Hematopoietic multipotent progenitor cell (in vitro differentiated cells): ENCODE measurements at places on chromosomes 7 and 10.

DNA sequence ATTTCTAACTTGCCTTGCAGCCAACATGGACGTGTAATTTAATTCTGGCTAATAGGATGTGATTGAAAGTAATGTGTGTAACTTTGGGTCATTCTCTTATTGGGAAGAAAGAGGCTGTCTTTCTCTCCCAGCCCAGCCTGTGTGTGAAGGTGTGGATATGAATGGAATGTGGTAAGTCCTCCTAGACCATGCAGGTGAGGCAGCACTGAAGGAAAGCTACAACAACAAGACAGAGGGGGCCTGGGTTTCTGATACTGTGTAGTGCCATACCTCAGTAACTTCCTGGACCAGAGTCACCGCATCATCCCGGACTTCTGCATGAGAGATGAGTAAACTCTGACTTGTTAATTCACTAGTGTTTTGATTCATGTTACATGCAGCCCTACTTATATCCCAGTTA lies 237.0 kb downstream of the EXOC4 start:
- no peak for DNase-seq

- no peak for DNase-seq
Measured at GRCh38 chr10:49009199-49009979, 69.7 kb upstream of the LRRC18 start.

GRCh38 chr10:6247041-6247712 lies 44.4 kb downstream of the PFKFB3 start:
- no peak for DNase-seq

- DNase-seq = no peak
Measured at GRCh38 chr7:158430308-158431034, 157.2 kb downstream of the PTPRN2 start.

DNA sequence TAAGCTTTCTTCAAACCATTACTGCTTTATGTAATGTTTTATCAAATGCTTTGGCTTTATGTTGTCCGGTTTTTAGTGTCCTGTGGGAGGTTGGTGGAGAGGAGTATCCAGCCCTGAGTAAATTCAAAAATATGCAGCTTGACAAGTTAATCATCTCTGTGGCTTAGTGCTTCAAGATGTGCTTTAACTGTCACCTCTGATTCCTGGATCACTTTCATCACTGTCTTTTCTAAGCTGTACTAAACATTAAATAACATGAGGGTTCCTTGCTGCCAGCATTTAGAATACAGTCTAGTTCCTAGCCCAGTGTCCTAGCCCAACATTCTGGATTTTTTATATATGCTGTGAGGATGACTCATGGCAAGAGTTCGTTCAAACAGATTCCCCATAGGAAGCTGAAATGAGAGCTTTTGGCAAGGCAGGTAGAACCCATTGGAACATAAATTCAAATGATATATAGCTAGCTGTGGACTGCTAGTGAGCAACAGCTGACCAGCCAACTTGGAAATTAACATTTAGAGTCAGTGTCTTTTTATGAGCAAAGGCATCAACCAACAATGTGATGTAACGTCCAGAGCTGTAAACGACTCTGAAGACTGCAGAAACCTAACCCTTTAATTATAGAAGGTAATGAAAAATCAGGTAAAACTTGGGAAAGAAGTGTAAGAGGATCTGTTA lies 80.6 kb upstream of the OIT3 start:
- DNase-seq = no peak

DNA sequence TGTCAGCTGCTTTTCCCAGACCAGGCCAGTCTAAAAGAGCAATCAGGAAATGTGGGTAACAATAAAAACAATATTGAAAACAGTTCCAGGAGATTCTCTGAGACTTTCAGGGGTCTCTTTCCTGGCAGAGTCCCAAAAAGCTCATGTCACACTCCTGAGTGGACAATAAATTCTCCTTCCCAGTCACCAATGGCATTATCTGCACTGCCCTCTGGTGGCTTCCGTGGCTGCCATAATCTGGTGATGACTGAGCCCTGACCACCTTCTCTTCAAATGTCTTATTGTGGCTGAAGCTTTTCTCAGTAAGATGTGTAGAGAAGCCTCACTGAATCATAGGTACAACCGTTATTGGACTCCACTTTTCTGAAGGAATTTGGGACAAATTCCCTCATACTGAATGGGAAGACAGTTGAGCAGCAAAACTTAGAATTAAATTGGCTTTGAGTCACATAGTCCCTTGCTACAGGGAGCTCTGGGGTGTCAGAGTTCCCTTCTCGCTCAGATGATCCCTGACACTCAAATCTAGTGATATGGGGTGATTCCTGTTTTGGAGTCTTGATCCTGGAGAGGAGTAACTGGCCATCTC lies 24.4 kb upstream of the ASAH2 start:
- peak; percentile 56 for DNase-seq

- no peak for DNase-seq
Measured at GRCh38 chr7:120190109-120190508, 82.9 kb upstream of the KCND2 start.

DNA sequence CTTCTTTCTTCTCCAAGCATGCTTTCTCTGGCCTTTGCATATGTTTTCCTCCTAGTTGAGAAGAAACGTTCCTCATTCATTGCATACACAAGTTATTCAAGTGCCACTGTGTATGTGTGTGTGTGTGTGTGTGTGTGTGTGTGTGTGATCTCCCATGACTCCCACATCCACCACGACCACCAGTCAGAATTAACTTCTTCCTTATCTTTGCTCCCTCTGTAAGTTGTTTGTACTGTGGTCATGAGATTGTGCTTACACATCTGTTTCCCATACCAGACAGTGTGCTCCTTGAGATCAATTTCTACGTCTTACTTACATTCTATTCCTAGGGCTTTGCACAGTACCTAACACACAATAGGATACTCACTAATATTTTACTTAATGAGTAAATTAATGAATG lies 22.4 kb upstream of the FAM13C start:
- DNase-seq = no peak

GRCh38 chr10:53153831-53154230 lies 381.2 kb upstream of the MBL2 start:
- DNase-seq = no peak

DNA sequence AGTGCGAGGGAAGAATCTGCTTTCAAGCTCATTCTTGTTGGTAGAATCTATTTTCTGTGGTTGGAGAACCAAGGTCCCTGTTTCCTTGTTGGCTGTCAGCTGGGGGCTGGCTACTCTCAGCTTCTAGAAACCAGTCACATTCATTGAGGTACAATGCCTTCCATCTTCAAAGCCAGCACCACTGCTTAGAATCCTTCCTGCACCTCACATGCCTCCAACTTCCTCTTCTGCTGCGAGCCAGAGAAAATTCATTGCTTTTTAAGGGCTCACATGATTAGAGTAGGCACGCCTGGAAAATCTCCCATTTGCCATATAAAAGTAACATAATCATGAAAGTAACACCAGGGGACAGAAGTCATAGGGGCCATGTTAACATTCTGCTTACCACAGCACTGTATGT lies 28.7 kb downstream of the TES start:
- DNase-seq = no peak

GRCh38 chr7:110780712-110781111 lies 310.2 kb upstream of the LRRN3 start:
- no peak for DNase-seq

DNA sequence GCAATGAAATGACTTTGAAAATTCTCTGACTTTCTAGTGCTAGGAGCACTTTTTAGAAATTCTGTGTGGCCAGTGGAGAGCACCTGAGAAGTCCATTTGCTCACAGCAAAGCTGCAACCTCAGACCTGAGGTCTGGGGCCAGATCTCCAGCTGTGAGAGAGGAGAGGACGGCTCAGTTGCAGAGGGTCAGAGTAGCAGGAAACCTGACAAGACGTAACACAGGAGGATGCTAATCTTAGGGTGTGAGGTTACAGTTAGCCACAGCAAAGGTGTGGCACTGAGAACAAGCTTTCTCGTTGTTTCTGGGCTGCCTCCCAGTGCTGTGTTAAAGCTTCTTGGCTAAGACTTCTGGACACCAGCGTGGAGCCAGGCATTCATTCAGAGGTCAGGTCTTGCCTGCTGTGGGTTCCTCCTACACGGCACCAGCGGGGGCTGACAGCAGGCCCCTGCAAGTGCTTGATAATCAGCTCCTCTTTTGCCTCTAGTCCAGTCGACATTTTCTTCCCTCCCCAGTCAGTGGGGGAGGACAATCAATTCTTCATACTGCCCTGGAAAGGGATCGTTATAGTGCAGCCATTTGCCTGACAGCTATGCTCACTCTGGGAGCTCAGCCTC lies 435.4 kb upstream of the DPP6 start:
- DNase-seq = no peak

DNA sequence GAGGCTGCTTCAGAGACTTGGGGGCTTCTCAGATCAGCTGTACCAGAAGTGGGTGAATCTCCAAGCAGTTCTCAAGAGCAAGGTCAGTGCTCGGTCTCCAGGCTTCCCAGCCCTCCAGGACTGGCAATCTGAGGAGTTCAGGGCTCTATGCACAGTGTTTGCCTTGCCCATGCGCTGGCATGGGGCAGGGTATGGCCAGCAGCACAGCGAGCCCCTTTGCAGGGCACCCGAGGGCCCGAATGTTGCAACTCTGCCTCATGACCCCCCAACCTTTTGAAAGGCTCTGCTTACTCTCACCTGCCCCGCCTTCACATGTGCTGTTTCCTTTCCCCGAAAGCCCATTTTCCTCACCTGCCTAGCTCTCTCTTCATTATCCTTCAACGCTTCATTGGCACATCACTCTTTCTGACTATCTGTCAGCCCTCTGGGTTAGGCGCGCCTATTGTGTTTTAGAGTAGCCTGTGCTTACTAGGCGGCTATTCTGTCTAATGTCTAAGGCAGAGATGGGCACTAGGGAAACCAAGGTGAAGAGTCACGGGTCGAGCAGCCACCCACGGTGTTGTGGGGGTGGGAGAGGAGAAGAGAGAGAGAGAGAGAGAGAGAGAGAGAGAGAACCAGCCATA lies 83.6 kb downstream of the WDFY4 start:
- no peak for DNase-seq

DNA sequence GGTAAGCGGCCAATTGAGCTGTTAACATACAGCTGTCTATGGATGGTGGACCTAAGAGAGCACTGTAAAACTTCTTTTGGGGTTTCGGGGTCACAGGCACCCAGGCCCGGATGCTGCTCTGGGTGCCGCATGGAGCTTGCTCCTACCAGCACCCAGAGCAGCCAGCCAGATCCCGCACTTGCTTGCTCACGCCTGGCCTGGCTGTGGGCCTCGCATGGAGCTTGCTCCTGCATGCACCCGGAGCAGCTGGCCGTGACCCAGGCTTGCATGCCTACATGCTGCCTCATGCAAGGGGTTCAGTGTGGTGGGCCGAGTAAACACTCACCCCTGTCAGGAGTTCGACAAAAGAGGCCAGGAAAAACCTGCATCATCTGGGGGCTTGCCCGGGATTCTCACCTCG lies 896.9 kb downstream of the SORCS1 start:
- DNase-seq = no peak

- DNase-seq = no peak
Measured at GRCh38 chr10:34922138-34922537, 107.0 kb upstream of the PARD3 start.

GRCh38 chr10:131574363-131574706 lies 262.8 kb upstream of the TCERG1L start:
- no peak for DNase-seq
